Naive thymus-derived CD8-positive, alpha-beta T cell (primary cell): ENCODE measurements at places on chromosomes 6 and 20.

DNA sequence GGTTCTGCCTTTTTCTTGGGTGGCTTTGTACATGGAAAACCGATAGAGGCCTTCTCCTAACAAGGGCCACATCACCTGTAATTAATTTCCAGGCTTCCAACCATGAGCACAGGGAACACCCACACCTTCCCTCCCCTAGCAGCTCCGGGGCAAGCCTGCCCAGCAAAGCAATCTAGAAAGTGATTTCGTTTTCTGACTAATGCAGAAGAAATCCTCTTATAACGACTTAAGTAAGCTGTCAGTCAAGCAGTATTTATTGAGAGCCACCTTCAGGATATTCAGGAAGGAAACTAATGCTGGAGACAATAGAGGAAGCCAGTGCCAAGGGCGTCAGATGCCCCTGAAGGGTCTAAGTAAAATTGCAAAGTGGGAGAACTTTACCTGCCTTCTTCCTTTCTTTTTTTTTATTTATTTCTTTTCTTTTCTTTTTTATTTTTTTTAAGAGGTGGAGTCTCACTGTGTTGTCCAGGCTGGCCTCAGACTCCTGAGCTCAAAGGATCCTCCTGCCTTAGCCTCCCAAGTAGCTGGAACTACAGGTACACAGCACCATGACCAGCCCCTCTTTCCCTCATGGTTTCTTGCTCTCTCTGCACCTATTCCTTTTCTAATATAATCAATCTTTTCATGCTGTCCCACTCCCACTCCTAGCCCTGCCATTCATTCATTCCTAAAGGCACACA, 67.5 kb upstream of the MBOAT1 start:
- no peak for DNase-seq

DNA sequence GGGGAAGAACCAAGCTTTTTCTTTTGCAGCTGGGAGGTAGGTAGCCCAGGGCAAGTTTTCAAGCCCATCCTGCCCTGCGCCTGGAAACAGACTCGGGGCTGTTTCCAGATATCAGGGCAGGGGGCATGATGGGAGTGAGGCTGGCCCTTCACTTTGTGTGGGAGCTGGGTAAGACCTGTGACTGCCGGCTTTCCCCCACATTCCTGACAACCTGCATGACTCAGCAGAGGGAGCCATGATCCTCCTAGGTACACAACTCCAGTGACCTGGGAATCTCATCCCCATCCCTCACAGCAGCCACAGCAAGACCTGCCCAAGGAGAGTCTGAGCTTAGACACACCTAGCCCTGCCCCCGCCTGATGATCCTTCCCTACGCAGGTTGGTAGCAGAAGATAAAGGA, 280.8 kb downstream of the SOX4 start:
- no peak for DNase-seq

GRCh38 chr6:43945768-43946080, 175.7 kb downstream of the VEGFA start:
- no peak for DNase-seq

DNA sequence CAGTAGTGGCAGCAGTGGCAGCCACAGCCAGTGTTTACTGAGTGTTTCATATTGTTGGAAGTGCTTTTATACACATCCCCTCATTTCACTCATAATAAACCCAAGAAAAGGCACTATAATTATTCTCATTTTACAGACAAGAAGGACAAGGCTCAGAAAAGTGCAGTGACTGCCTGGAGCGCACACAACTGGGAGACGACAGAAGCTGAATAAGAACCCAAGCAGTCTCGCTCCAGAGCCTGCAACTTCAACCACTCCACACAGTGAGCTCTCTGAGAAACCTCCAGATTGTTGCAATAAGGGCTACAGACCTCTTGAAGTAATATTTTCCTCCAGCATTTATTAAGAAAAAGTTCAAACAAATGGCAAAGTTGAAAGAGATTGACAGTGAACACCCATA, 76.9 kb downstream of the PLCG1 start:
- no peak for DNase-seq
